ENCODE measurements at places on chromosomes 6 and 20.

DNA sequence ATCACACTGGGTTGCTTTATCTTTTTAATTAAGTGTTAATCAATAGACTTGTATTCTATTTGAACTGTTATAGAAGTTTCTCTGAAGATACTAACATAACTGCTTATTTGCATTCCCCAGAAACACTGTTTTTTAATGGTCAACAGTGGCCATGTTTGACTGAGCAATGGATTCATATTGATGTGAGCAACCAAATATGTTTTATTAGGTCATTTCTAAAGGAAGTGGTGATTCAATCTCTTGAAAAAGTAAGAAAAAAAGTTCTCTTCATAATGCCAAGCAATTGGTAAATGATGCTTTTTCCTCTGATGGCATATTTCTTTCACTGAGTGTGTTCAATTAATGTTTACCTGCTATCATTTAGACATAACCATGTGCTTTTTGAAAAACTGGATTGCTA, 593.0 kb upstream of the CITED2 start:
- no peak for DNase-seq

DNA sequence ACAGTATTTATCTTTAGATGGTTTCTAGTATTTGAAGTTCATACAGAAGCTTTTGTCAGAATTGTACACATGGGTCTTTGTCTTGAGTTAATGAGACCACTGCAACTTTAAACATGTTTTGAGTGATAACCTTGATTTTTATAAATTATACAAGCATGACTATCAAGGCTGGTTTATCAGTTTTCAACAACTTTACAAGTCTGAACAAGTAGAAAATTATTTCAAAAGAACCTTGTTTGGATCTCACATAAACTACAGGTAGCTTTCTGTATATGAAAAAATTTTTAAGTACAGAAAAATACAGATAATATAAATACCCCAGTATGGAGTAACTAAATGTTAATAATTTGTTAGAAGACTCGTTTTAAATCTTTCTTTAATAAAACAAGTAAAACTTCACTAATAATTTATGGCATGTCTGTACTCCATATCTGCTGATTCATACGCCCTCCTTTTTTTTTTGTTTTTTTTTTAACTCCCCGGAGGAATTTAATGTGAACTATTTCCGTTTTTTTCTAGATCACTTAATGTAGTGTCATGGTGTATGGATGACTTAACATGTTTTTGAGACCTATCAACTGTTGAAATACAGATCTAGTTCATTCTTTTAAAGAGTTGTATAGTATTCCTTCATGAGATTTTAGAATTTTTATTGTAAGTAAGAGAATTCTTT, 18.3 kb downstream of the VAPB start:
- no peak for DNase-seq

DNA sequence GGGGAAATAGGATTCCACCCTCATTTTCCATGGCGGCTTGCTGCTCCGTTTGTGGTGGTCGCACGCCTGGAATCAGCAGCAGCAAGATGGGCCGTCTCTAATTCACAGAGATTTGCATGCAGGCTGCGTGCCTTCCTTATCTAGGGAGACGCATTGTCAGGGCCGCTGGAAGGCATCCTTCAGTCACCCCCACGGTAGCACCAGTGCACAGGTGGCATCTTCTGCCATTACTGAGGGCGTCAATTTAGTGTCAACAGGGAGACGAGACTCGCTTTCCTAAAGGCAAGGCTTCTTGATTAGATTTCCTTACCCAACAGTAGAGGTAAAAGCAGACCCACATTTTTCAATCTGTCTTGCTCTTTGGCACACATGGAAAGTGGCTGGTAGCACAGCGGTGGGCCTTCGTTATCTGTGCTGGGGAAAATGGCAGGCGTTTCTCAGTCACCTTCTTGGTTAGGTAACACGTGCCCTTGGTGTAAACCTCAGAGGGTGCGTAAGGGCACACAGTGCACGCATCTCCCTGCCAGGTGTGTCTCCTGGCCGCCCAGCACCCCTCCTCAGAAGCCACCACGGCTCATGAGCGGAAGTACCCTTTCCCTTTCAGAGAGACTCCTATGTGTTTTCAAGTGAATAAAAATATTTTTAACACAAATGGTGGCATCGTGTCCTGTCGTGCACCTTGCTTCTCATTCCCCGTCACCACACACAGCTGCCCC, 27.3 kb upstream of the VSTM2L start:
- no peak for DNase-seq

- DNase-seq, result no peak
Measured at GRCh38 chr20:39861381-39861780, 827.7 kb downstream of the MAFB start.

DNA sequence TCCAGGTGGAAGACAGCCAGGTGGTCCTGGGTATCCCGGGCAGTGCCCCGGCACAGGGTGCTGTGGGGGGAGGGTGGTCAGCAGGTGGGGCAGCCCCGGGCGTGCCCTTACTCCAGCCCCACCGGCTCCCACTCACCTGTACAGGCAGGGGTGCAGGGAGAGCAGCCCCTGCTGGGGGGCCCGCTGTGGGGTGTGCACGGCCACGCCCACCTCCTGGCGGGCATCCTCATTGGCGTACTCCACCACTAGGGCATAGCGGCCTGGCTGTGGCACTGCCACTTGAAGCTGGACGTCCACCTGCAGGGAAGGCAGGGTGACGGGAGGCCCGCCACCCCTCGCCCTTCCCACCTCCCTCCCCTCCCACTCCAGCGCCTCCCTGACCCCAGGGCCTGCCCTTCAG, 29.6 kb downstream of the ADRM1 start:
- no peak for DNase-seq

DNA sequence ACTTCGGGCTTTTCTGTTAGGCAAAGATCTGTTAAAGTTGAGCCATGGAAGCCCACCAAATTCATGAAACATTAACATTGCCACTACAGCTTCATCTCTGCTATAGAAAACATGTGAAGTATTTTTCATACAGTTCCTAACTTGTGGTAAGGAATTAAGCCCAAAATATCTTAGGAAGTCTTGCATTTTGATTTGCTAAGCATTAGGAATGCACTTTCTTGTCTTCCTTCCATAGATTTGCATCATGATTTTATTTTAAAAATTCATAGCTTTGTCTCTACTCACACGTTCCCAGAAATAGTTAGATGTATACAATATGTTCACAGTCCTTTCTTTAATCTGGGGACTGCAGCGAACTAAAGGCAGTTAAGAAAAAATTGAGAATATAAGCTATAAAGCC, 325.6 kb downstream of the CENPW start:
- no peak for DNase-seq

DNA sequence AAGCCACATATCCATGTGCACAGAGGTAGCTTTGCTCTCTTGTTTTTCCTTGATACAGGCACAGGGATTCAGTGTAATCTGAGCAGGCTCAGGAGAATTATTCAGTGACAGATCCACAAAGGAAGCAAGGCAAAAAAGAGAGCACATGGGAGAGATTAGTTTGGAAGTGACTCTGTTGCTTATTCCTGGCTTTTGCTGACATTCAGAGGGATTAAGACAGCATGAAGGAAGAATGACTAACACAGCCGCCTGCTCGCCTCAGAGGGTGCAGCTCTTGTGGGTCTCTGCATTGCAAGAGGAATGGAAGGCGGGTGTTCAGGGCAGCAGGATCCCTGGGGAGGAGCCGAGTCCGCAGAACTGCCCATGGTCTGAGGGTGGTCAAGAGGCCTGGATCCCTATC, 203.4 kb upstream of the KCNQ5 start:
- no peak for DNase-seq

DNA sequence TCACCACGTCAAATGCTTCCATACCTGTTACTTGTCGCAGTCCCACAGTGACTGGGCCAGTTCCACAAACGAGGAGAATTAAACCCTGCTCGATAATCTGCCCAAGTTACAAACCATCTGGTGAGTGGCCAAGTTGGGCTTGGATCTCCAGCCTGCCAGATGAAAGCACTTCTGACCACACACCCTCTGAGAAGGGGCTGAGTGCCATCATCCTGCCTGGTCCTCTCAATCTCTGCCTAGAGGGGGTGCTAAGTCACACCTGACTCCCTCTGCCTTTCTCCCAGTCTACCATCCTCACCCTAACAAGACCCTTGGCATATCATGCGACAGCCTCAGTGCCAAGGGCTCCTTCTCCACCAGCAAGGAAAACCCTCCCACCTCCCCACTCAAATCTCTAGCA, 15.8 kb downstream of the RRP36 start:
- no peak for DNase-seq

DNA sequence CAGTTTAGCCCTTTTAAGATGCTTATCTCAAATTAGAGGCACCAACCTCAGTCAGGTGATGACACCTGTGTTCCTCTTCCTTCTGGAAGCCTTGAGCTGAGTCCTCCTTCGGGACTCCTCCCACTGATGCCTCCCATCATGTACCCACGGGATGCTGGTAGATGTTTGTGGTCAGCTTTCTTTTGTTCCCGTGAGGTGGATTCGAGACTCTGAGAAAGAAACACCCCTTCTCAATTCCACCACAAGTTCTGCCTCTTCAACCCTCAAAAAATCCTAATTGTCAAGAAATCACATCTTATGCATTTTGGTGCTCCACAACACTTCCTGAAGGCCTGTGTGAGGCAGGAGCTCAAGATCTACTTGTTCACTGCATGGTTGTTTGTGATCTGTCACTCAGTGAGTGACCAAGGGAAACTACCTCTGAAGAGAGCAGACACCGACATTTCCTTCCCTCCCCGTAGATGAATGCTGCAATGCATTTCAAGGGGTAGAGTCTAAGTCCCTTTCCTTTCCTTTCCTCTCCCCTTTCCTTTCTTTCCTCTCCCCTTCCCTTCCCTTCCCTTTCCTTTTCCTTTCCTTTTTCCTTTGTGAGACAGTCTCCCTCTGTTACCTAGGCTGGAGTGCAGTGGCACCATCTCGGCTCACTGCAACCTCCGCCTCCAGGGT, 50.5 kb downstream of the PCNA start:
- no peak for DNase-seq

- no peak for DNase-seq
Measured at GRCh38 chr6:4786996-4787395, 10.8 kb downstream of the CDYL start.

- no peak for DNase-seq
Measured at GRCh38 chr20:33840160-33840559, 29.0 kb downstream of the CHMP4B start.

- no peak for DNase-seq
Measured at GRCh38 chr6:2659882-2660281, 90.8 kb downstream of the MYLK4 start.

DNA sequence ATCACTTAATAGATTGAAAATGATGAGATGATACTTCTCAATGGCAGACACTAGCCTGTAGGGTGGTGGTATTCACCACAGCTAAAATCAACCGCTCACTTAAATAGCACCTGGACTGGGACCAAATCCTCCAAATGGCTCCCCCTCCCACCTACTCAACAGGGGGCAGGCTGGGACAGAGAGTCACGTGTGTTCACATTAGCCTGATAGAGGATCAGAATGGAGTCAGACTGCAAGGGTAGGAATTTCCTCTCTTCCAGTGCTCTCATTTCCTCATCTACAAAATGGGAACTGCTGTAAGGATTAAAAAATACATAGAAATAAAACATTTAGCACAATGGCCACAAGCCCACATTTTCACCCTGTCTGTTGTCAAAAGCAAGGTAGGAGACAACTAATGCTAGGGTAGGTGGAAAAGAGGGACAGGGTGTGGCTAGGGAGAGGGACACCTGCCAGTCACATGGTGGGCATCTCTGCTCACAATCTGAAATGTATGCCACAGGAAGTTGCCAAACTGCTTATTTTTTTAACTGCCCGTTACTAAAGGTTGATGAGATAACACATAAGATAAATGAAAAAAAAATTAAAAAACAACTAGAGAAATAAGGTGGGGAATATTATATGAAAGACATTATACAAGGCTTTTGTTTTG, 55.3 kb downstream of the BACH2 start:
- DNase-seq, result no peak

DNA sequence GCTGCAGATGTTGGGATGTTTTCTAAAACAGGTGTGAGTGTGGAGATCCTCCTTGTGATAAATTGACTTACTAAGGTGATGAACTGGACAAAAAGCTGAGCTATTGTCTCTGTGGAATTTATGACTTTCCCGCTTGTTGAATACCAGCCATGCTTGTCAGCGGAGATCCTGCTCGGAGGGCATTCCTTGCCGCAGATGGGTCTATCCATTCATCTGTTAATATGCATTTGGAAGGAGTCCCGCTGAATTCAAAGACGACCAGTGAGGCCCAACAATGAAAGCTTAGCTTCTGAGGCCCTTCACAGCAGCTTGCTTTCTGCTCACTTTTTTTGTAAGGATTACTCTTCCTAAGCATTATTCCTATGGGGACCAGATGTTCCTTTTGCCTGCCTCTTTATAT, 124.9 kb downstream of the TIAM2 start:
- no peak for DNase-seq

DNA sequence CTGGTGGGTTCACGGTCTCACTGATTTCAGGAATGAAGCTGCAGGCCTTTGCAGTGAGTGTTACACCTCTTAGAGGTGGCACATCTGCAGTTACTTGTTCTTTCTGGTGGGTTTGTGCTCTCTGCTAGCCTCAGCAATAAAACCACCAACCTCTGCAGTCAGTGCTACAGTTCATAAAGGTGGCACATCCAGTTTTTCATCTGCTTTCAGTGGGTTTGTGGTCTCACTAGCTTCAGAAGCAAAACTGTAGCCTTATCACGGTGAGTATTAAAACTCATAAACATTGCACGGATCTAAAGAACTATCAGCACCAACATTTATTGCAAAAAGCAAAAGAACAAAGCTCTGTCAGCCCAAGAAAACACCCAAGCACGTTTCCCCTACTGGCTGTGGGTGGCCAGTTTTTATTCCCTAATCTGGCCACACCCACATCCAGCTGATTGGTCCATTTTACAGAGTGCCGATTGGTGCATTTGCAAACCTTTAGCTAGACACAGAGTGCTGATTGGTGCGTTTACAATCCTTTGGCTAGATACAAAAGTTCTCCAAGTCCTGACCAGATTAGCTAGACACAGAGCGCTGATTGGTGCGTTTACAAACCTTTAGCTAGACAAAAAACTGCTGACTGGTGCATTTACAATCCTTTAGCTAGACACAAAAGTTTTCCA, 3.4 kb upstream of the TMEM14C start:
- no peak for DNase-seq

All from HCT116 (cell line).